ENCODE measurements at places on chromosomes 7 and 10.
A peak's percentile ranks its signal among the peaks of the same experiment; 100 is the strongest.

- DNase-seq, result no peak
Measured at GRCh38 chr10:38027986-38028385, 17.5 kb downstream of the ZNF33A start.

DNA sequence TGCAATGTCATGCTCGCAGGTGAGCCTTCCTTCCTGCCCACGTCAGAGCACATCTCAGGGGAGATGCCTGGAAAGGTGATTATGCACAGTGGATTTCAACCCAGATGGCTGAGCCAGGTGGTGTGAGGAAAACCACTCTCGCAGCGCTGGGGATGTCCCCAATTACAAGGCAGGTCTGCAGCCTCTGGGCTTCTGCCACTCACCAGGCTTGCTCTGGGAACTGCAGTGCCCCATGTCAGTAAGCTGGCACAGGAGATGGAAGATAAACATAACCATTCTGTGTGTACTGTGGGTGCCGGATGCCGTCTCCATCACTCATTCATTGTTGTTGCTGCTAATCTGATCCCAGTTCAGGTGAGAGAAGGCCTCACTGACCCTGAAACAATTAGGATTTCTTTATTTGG, 222.9 kb upstream of the PITRM1 start:
- no peak for DNase-seq

DNA sequence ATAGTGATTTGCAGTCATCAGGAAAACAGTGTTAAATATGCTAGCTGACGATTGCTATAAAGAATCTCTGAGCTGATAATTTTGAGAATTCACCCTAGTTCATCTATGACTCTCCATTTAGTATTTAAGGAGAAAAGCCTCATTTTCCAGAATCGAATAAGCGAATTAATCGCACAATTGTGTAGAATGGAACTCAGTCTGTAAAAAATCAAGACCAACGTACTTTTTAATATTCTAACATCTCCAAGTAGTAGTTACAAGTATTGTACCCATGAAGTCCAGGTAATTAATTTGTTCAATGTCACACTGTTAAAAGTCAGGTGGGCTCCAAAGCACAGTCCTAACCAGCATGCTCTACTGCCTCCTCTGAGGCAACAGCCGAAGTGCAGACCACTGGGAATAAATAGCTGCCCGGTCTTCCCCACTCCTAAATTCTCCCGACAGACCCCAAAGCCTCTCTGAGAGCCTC, 380 bp upstream of the AGBL3 start:
- no peak for DNase-seq

DNA sequence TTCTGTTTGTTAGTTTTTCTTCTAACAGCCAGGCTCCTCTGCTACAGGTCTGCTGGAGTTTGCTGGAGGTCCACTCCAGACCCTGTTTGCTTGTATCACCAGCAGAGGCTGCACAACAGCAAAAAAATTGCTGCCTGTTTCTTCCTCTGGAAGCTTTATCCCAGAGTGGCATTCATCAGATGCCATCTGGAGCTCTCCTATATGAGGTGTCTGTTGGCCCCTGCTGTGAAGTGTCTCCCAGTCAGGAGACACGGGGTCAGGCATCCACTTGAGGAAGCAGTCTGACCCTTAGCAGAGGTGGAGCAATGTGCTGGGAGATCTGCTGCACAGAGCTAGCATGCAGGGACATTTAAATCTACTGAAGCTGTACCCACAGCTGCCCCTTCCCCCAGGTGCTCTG, 26.7 kb upstream of the CROT start:
- DNase-seq, result peak; percentile 58

- no peak for DNase-seq
Measured at GRCh38 chr10:80421050-80421706, 12.8 kb downstream of the PRXL2A start.

GRCh38 chr7:72317341-72317740, 94.8 kb downstream of the CALN1 start:
- DNase-seq, result no peak

GRCh38 chr7:36625247-36625646, 99.0 kb downstream of the AOAH start:
- no peak for DNase-seq

DNA sequence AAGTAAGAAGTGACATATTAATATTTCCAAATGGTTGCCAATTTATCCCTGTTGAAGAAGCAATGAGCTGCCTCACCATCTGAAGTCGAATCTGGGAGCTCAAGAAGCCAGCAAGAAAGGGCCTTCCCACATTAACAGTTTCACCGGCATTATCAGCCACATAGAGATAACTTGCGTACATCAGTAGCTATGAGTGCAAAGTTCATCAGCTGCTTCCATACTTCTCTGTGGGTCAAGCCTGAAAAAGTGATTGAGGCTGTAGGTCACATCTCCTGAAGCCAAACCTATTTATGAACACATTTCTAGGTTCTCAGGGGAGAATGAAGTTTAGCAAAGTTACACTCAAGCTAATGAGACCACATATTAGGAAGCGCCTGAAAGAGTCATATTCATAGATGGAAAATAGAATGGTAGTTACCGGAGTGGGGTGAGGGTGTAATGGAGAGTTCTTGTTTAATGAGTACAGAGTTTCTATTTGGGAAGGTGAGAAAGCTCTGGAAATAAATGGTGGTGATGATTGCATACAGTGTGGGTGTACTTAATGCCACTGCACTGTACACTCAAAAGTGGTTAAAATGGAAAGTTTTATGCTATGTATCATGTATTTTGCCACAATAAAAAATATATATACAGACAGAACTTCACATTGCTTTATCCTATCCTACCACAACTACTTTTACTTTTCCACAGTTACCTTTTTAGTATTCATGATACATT, 189.3 kb upstream of the SP4 start:
- DNase-seq, result no peak

DNA sequence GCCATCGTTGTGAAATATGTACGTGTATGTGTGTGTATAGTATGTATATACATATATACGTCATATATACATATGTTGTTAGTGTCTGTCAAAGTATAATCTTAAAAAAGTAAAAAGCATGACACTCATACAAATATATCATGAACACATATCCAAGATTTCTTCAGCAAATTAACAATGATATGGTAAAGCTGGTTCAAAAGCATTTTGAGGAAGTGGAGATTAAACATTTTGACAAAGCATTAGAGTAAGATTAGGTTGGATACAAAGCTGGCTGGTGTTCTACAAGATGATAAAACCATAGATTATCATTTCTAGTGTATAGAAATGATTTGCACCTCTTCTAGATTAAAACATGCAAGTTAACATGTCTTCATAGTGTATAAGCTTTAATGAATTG, 771 bp upstream of the NUDCD3 start:
- DNase-seq, result no peak

DNA sequence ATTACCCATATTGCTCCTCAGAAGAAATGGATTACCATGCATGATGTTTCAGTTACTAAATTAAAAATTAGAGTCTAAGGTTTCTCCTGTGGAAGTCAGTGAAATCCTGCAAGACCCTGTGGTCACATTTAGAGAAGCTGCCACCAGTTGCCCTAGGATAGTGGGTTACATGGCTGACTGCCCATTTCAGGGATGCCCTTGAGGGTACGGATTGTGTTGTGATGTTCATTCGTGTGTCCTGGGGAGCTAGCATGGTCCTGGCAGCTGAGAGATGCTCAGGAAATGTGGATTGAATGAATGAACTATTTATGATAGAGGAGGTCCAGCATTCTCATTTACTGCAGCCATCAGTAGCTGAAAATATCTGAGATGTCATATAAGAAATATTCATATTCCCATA, 55.1 kb downstream of the TMEM178B start:
- DNase-seq, result no peak

GRCh38 chr10:69567920-69568319, 5.3 kb downstream of the NEUROG3 start:
- no peak for DNase-seq
